Natural killer cell (primary cell): ENCODE measurements at places on chromosomes 3 and 15. TPM values are rescaled to one million over a fixed set of nuclear protein-coding genes. Genes with fewer than 3 reads are reported as not detected.

The ARPP19 gene
- total RNA-seq = 121 TPM

The FGF12 gene
- not detected for total RNA-seq

The TLR9 gene
- 0.20 TPM for total RNA-seq

The EFHB gene
- total RNA-seq = 0.68 TPM

The PRR20G gene
- total RNA-seq = not detected

The FEZF2 gene
- not detected for total RNA-seq

The SH2D7 gene
- not detected for total RNA-seq

The SLC6A11 gene
- not detected for total RNA-seq

The TGM4 gene
- total RNA-seq = not detected

The ARL14 gene
- total RNA-seq = not detected

The FAM81A gene
- total RNA-seq = 1.0 TPM

The GRAMD1C gene
- total RNA-seq = 3.9 TPM

The THRB gene
- 0.05 TPM for total RNA-seq

The ACOX2 gene
- not detected for total RNA-seq

The CPB1 gene
- not detected for total RNA-seq

The ARHGEF26 gene
- not detected for total RNA-seq

The KLHL24 gene
- total RNA-seq = 177 TPM

The CLDN11 gene
- total RNA-seq = not detected

The GOLGA6A gene
- total RNA-seq = not detected

The BOC gene
- 0.10 TPM for total RNA-seq

The LRRC31 gene
- not detected for total RNA-seq

The SKOR1 gene
- total RNA-seq = 2.0 TPM
